ENCODE measurements at places on chromosomes 12 and 14.

DNA sequence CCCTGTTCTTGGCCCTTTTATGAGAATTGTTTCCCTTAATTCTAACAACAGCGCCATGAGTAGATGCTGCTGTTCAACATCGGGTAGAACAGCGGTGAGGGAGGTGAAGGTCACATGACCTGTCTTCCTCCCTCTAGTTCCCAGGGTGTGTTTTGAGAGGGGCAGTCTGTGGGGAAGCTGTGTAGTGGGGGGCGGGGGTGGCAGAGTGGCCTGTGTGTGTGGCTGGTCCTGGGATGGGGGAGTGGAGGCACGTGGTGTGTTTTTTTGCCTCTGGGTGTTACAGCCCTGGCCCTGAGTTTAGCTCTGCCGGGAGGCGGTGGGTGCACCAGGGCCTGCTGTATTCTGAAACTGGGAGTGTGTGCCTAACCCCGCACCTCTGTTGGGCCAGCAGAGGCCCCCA is 202.7 kb downstream of the TSPAN9 start:
- H3K4me3 ChIP-seq: no peak overlapping the region
- H3K27ac ChIP-seq: no peak overlapping the region
- DNase-seq: no peak
- H3K27me3 ChIP-seq: no peaks in the 10 kb centered on the region

GRCh38 chr12:63808631-63809030 is 28.9 kb downstream of the RXYLT1 start:
- H3K27me3 ChIP-seq: no peaks in the 10 kb centered on the region
- H3K4me3 ChIP-seq: no peak overlapping the region
- no peaks in the 10 kb centered on the region for H3K36me3 ChIP-seq
- H3K4me1 ChIP-seq: no peaks in the 10 kb centered on the region
- H3K27ac ChIP-seq: no peak overlapping the region
- no peak for DNase-seq

DNA sequence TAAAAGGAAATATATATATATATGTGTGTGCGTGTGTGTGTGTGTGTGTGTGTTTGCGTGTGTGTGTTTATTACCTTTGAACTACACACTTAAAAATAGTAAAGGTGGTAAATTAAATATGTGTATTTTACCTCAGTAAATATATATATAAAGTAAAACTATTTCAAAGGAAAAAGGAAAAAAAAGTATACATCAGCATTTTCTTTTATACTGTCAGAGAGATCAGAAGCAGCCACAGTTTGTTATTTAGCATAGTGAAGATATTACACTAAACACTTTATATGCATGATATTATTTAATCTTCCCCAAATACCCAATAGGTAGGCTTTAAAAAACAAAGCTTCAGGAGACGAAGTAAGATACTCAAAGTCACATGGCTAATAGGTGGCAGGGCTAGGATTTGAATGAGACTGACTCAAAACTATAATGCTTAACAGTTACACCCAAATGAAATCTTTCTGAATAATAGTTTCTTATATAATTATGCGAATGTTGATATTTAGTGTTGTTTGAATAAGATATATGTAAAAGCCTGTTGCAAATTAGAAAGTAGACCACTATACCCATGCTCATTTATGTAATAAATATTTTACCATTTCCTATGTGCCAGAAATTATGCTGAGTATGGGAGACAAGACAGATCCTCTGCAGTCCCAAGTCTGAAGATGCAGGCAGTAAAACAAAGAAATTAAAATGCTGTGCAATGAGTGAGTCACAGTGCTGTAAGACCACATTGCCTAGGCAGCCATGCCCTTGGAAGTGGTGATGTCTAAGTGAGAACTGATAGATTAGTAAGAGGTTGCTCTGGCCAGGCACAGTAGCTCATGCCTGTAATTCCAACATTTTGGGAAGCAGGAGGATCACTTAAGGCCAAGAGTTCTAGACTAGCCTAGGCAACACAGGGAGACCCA is 66.1 kb downstream of the PDZRN4 start:
- no peaks in the 10 kb centered on the region for H3K27me3 ChIP-seq
- DNase-seq: no peak
- no peak overlapping the region for H3K4me3 ChIP-seq
- H3K4me1 ChIP-seq: no peaks in the 10 kb centered on the region
- no peaks in the 10 kb centered on the region for H3K36me3 ChIP-seq

DNA sequence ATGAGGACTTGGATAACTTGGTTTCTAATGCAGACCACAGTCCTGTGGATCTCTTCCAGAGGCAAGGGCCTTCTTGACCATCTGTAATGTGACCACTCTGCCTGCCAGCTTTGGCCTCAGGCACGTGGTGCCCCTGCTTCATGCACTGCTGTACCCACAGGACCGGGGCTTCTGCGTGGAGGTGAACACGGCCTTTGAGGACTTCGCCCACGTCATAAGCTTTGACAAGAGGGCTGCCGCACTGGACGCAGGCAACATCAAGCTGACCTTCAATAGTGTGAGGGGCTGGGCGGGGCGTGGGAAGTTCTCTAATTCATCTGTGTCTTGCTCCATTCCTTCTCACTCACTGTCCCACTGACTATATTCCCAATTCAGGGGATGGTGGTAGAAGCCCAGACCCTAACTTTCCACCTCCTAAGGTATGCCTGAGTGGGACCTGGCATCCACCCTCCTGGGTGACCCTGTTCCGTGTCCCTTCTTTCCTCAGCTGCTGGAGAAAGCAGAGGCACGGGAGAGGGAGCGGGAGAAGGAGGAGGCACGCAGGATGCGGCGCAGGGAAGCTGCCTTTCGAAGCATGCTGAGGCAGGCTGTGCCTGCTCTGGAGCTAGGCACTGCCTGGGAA is 18.5 kb downstream of the PRPF40B start:
- no peak overlapping the region for H3K27ac ChIP-seq
- DNase-seq: no peak
- no peak overlapping the region for H3K4me3 ChIP-seq
- H3K4me1 ChIP-seq: peaks cover 19% of the 10 kb centered on the region
- no peaks in the 10 kb centered on the region for H3K27me3 ChIP-seq
- H3K36me3 ChIP-seq: no peaks in the 10 kb centered on the region

GRCh38 chr14:41521891-41522290 is 84.8 kb upstream of the LRFN5 start:
- no peak overlapping the region for H3K4me3 ChIP-seq
- H3K27me3 ChIP-seq: no peaks in the 10 kb centered on the region
- no peaks in the 10 kb centered on the region for H3K4me1 ChIP-seq

- H3K36me3 ChIP-seq: no peaks in the 10 kb centered on the region
- H3K4me3 ChIP-seq: no peak overlapping the region
- H3K4me1 ChIP-seq: no peaks in the 10 kb centered on the region
- no peak overlapping the region for H3K27ac ChIP-seq
- H3K27me3 ChIP-seq: no peaks in the 10 kb centered on the region
These were observed 235.5 kb upstream of the NOS1 start for GRCh38 chr12:117596968-117597367.
